ENCODE measurements at places on chromosomes 4 and X. TPM values are rescaled to one million over a fixed set of nuclear protein-coding genes. Genes with fewer than 3 reads are reported as not detected.

- ATAC-seq: no peak
Observed at GRCh38 chr4:136194962-136195361, 1337.3 kb downstream of the PCDH18 start.

Gene HNRNPDL
- 111 TPM for total RNA-seq

DNA sequence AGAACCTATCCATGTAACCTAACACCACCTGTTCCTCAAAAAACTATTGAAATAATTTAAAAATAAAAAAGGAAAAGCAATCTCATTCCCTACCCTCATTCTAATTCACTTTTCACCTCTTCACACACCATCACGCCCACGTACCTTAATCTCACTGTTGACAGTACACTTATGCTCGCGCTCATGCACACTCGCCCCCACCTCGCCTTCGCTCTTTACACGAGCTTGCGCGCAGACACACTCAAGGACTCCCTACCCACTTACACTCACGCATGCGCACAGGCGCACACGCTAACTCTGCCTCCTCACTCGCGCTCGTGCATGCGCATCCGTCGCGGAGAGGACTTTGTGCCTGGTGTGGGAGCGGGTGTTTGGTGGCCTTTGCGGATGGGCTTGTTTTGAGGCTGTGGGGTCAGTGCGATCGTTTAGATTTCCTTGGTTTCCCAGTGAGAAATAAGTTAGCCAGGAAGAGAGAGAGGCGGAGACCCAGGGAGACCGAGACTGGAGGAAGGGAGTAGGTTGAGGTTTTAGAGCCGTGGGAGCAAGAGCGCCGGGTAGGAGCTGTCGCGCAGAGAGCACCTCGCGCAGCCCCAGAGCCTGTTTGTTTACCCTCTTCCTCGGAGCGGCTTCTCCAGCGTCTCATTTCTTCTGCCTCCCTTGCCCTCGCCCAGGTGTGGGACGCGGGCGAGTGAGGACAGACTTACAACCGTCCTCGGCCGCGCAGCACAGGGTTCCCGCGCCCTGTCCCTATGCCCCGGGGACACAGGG is 8.1 kb upstream of the GSX2 start:
- peak; percentile 80 for ATAC-seq

- ATAC-seq: no peak
Observed at GRCh38 chrX:6262959-6263358, 34.3 kb upstream of the NLGN4X start.

DNA sequence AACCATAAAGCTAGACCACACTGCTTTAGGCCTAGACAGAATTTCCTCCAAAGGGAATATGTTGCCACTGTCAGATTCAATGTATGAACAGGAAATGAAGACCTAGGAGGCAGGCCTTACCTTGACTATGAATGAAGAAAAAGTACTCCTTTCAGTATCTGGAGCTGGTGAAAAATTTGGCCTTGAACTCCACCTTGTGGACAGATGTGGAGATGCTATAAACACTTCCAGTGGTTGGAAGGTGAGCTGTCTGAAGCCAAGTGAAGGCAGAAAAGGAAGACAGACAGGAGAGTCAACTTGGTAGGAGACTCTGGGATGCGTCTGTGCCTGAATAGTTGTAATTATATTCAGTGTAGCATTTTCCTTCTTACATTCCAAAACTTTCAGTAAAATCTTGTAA is 17.2 kb downstream of the SPIN3 start:
- ATAC-seq: peak; percentile 82

DNA sequence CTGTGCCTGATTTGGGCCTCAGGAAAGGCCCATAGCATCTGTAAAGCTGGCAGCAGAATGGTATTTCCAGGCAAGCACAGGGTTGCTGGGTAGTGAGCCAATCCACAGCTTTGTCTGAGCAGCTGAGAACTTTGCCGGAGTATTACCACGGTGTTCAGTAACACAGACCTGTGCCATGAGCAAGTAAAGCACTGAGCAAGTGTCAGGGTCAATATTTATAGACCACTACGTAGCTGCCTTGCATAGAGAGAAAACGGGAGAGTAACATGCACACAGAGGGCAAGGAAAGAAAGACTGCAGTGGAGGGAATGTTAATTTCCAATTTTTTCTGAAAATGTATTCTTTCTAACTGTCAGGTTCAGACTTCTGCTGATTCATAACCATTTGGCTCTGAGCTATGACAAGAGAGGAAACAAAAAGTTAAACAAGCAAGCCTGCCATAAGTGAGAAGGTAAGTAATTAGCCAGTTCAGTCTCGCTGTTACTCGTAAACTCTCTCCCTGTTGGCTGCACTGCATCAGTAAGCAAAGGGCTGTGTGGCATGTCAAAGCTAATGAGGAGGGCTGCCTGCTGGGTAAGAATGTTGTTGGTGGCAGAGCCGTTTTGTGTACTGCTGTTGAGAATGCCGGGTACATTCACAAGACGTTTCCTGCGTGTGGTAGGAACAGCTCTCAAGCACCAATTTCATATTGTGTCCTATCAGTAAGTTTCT is 238.1 kb downstream of the BMPR1B start:
- no peak for ATAC-seq

Gene PRRG1
- 6.9 TPM for total RNA-seq

DNA sequence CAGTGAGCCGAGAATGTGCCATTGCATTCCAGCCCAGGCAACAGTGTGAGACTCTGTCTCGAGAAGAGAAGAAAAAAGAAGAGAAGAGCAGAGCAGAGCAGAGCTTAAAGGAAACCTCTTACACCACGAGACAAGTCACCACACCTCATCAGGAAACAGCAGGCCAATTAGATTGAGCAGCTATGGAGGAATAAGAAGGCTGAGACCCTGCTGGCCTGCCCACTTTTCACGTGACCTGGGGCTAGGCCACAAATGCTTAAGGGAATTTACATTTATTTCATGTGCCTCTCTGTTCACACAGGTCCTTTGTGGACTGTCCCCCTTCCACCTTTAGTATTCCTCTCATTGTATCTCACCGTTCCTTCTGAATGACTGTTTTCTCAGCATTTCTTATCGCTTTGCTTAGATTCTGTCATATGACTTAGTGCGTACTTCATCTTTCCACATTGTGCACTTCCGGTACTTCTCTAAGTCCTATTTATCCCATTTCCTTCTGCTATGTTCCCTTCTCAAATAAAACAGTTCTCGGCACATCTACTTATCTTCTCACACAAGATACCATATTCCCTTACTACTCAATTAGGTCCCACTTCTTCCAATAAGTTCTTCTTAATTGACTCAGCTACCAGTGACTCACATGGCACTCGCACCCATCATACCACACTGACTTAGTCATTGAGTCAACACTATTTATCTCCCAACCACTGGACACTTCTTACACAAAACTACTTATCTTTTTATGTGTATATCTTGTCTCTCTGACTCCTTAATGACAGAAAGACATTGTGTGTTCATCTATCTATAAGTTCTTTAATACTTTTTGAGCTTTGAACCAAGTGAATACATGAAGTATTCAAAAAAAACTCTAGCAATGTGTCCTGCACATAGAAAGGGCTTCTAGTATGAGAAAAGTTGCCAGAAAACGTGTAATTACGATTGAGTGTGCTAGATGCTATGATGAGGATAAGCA is 11.0 kb downstream of the CUL4B start:
- peak; percentile 86 for ATAC-seq

Gene SSX2
- total RNA-seq: not detected

DNA sequence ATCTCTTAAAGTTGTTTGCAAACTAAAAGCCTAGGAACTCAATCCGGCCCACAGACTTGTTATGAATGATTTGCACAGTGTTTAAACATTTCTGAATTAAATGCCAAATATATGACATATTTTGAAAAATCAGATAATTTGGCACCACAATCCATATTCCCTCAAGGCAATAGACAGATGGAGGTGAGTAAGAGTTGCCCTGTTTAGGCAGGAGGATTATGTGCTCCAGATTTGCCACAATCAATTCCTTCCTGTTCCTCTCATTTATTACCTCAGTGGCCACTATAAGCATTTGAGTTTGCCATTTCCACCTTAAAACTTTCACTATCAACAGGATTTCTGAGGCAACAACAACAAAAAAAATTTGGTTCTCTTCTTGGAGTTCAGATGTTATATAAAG is 18.7 kb downstream of the UBA6 start:
- no peak for ATAC-seq
